ENCODE measurements at places on chromosomes 7 and 10. TPM values are rescaled to one million over a fixed set of nuclear protein-coding genes. Genes with fewer than 3 reads are reported as not detected.

- H3K27me3 ChIP-seq, result no peaks in the 10 kb centered on the region
- H3K27ac ChIP-seq, result no peak overlapping the region
- H3K4me1 ChIP-seq, result peaks cover 2% of the 10 kb centered on the region
- DNase-seq, result no peak
These were observed 44.3 kb upstream of the PDCD4 start for GRCh38 chr10:110827410-110827809.

JAKMIP3 gene
- 2.7 TPM for total RNA-seq

DNA sequence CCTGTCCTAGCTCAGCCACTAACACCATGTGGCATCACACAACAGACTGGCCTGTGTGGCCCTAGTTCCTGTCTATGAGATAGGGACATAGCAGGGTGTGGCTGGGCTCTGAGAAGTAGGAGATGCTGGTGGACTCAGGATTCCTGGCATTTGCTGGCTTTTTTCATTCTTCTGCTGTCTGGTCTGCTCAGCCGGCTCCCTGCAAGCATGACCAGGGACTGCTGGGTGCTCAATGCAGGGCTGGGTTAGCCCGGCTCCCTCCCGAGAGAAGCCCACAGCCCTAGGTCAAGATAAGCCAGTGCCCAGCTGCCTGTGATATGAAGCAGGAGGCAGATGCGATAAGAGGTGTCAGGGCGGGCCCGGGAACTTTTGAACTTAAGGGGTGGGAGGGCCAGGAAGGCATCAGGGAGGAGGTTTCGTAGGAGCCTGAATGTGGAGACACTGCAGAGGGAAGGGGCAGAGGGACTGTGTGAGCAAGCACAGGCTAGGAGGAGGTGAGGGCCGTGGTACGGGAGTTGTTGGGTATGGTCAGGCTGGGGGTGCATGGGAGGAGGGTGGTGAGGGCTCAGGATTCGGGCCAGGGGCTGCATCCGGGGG lies 3.5 kb downstream of the AQP1 start:
- no peak overlapping the region for H3K27ac ChIP-seq
- peaks cover 5% of the 10 kb centered on the region for H3K4me1 ChIP-seq
- H3K27me3 ChIP-seq, result no peaks in the 10 kb centered on the region
- no peak for DNase-seq
- H3K4me3 ChIP-seq, result no peak overlapping the region

- no peak overlapping the region for H3K4me3 ChIP-seq
- no peaks in the 10 kb centered on the region for H3K36me3 ChIP-seq
- H3K4me1 ChIP-seq, result no peaks in the 10 kb centered on the region
- no peak for DNase-seq
- peaks cover 13% of the 10 kb centered on the region for H3K27me3 ChIP-seq
These were observed 113.2 kb downstream of the GRID1 start for GRCh38 chr10:86253091-86254072.

- no peak overlapping the region for H3K27ac ChIP-seq
- H3K36me3 ChIP-seq, result no peaks in the 10 kb centered on the region
- no peak overlapping the region for H3K4me3 ChIP-seq
These were observed 109.3 kb downstream of the SORBS1 start for GRCh38 chr10:95451568-95452524.
